Activated CD4-positive, alpha-beta T cell treated with anti-CD3 and anti-CD28 coated beads for 24 hours (primary cell): ENCODE measurements at places on chromosomes 5 and 9.
A peak's percentile ranks its signal among the peaks of the same experiment; 100 is the strongest.

- no peak for DNase-seq
Measured at GRCh38 chr5:66558560-66558959, 37.6 kb upstream of the MAST4 start.

- DNase-seq, result no peak
Measured at GRCh38 chr5:140259500-140259899, 43.4 kb downstream of the PFDN1 start.

DNA sequence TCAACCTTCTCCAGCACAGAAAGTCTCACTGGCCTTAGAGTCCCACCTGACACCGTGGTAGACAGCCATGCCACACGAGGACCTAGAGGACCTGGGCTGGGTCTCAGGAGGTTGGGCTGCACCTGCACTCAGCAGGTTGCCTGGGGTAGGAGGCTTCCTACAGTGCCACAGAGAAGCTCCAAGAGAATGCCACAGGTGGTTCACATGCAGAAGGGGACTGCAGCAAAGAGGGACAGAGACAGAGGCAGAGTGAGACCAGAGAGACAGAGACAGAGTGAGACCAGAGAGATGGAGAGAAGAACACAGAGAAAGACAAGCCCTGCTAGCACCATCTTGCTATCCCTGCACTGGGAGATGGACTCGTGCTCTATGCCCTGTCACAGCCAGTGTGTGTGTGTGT is 5.7 kb downstream of the CAMK2A start:
- DNase-seq, result no peak

DNA sequence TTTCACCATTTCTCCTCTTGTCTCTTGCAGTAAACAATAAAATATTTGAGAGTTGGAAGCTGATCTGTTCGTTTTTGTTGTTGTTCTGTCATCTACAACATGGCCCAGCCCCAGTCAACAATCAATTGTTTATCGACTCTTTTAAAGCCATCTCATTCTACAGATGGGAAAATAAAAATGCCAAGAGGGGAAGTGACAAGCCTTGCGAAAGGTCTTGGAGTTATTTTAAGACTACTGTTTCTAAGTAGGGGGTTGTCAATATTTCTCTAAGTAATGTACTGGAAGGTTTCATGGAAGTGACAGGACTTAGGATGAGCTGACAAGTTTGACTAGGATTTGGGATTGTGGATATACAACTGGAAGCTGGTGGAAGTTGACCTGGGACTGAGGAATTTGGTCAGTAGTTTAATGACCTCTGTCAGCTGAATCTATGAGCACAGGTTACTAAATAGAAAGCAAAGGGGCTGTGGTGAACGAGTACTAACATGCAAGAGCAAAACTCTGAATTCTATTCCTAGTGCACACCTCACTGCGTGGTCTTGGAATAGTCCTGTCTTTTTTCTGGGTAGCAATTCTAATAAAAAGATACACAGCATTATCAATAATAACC is 57.5 kb upstream of the ADRB2 start:
- no peak for DNase-seq

GRCh38 chr5:73890569-73890968 is 264.6 kb downstream of the ARHGEF28 start:
- DNase-seq, result no peak

GRCh38 chr5:177476531-177477233 is 3.2 kb upstream of the DBN1 start:
- DNase-seq, result no peak

- DNase-seq, result no peak
Measured at GRCh38 chr5:50476549-50476948, 35.5 kb upstream of the EMB start.

GRCh38 chr9:129439242-129439641 is 181.7 kb downstream of the C9orf50 start:
- DNase-seq, result no peak

DNA sequence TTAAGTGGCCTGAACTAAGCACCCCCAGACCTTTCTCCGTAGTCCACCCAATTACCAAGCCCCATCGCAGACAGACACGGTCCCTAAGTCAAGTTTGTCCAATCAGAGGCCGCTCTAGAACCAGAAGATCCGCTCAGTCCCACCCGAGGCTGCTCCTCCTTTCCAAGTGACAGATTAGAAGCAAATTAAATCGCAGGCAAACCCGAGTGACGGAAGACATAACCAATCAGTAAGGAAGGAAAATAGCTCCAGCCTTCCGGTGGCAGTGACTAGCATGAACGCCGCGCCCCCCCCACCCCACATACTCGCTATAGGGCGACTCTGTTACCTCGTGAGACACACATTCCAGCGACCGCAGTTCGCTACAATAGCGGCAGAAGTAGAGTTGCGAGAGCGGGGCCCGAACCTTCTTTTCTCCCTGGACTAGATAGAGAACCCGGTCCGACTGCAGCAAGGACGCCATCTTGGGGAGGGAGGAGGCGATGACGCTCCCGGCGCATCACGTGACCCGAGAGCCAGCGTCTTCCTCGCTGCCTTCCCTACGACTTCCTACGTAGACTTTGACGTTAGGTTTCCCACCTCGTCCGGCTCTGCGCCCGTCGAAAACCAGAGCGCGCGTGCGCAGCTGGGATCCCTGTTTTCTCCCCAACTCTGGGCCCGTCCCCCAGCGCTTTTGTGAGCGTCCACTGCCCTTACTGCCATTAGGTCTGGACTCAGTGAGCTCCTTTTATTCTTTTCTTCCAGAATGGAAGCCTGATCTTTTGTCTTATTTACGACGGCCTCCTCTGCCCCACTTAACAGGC is at the start of gene DCTN4:
TSS of gene DCTN4 (minus strand) at position 487 of the 803 bp plus-strand sequence. CDS start at position 463, 24 bp downstream.
- DNase-seq, result peak; percentile 87

DNA sequence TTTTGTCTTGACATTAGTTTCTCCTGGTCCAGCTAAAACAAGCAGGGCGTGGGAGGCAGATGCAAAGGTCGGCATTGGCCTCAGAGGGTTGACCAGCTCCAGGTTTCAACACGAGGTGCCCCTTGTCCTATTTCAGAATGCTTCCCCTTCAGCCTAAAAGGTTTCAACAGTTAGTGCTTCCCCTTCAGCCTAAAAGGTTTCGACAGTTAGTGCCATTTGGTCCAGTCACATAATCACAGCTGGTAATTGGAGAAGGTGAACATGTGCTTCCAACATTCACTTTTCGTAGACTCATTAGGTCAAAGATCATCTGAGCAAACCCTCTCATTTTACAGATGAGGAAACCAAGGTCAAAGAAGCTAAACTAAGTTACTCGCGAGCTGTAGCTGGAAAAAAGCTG is 270.3 kb upstream of the MAP3K1 start:
- no peak for DNase-seq

GRCh38 chr9:109113892-109114609 is 5.7 kb downstream of the TMEM245 start:
- DNase-seq, result no peak

DNA sequence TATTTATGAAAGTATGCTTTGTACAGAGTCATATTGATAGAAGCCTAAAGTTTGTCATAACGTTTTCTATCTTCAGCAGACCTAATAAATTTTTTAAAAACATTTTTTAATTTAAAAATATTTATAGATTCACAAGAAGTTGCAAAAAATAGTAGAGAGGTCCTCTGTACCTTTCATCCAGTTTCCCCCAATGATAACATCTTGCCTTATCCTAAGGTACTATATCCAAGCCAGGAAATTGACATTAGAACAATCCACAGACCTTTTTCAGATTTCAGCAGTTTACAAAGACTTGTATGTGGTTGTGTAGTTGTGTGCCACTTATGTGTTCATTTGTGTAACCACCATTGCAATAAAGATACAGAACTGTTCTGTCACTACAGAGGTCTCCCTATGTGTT is 88.5 kb downstream of the SLC12A2 start:
- DNase-seq, result no peak

GRCh38 chr9:86301686-86302085 is 19.3 kb upstream of the ISCA1 start:
- DNase-seq, result no peak

- DNase-seq, result no peak
Measured at GRCh38 chr9:38761339-38761738, 41.4 kb upstream of the FAM240B start.

- no peak for DNase-seq
Measured at GRCh38 chr5:94853120-94853519, 234.7 kb downstream of the SLF1 start.

DNA sequence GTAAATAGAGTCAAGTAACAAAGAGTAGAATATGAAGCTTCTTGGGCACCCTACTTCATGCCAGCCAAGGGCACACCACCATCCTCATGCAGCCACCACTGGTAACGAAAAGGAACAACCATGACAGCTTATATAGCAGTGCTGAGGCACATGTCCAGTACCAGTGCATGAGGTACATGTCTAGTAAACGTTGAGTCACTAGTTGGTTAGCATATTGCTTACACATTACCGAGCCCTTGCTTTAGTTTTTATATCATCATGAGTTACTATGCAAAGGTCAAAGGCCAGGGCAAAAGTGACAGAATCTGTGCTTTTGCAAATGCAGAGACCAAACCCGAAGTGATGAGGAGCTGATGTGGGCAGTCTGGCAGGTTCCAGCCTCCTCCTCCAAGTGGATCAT is 147.1 kb upstream of the MAP1B start:
- DNase-seq, result no peak

GRCh38 chr5:178507151-178507932 is 82.9 kb downstream of the COL23A1 start:
- no peak for DNase-seq

GRCh38 chr5:60445427-60445826 is 254.5 kb downstream of the DEPDC1B start:
- no peak for DNase-seq

- DNase-seq, result no peak
Measured at GRCh38 chr9:34759432-34760134, 49.6 kb upstream of the CCL21 start.

DNA sequence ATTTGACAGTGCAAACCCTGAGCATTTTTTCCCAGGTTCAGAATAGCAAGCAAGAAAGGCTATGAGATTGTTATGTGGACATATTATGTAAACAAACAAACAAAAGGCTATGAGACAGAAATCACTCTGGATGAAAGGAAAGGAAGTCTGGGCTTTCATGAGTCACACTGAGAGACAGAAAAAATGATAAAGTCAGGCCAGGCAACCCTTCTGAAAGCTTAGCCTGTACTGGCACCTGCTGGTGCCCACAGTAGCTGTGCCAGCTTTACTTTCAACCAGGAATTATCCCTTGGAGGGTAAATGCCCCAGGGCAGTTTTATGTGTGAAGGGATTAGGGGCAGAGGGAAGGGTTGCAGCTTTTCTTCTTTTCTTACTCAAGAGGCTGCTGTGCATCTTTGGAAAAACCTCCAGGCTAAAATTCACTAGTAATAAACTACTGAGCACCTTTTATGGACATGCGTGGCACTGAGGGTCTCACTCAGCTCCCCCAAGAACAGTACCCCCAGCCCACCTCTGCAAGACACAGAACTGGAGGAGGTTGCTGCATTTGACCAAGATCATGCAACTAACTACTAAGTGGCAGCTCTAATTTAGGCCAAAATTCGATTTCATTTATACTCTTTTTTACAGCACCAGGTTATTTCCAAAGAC is 41.7 kb downstream of the ACTL7B start:
- DNase-seq, result no peak

DNA sequence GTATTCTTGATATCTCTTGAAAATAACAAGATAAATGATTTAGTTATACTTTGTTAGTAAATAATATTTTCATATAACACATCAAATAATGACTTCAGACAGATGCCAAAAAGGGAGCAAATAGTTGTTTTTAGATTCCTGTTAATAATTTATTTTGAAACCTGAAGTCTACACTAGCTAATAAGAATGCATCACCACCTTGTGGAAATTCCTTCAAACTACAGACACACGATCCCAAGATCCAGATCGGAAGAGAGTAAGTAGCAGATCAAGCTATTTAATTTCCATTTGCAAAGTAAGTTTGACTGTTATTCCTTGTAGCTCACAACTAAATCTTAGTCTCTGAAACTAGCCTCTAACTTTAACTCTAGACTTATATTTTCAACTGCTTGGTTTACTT is 35.5 kb upstream of the ISL1 start:
- no peak for DNase-seq
